ENCODE measurements at places on chromosomes 5 and 9. TPM values are rescaled to one million over a fixed set of nuclear protein-coding genes. Genes with fewer than 3 reads are reported as not detected.

- DNase-seq, result no peak
Measured at GRCh38 chr9:82997476-82998140, 65.3 kb downstream of the RASEF start.

GRCh38 chr9:16348531-16348930 is 521.9 kb downstream of the BNC2 start:
- DNase-seq, result no peak

DNA sequence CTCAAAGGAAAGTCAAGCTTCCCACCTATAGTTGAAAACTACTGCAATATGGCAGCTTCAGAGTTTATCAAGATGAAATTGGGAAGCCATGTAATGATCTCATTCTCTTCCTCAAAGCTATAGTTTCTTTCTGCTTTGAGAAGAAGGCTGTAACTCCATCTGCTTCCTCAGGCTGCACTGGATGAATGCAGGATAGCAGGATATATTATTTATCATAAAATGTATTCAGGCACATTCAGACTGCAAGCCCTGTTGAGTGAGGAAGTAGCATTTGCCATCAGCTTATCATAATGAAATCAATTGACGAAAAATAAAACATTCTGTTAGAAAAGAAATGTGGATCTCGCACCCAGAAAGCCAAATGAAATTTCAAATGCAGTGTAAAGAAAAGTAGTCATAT is 560 bp downstream of the ATP10B start:
- DNase-seq, result no peak

DNA sequence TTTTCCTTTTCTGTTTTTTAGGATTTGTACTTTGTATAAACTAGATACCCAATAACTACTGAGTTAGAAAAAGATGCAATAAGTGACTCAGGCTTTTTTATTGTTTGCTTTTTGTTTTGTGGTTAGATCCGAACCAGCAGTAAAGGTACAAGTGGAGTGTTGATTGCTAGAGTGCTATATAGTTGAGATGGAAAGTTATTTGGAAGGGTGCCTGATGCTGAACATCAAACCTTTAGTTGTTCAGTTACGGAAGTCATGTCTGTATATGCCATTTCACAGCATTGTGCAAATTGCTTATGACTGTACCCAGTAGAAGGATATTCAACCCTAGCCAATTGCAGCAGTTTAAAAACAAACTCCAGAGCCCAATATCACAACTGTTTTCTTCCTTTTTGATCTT is 285.1 kb downstream of the MAT2B start:
- DNase-seq, result peak; percentile 54

DNA sequence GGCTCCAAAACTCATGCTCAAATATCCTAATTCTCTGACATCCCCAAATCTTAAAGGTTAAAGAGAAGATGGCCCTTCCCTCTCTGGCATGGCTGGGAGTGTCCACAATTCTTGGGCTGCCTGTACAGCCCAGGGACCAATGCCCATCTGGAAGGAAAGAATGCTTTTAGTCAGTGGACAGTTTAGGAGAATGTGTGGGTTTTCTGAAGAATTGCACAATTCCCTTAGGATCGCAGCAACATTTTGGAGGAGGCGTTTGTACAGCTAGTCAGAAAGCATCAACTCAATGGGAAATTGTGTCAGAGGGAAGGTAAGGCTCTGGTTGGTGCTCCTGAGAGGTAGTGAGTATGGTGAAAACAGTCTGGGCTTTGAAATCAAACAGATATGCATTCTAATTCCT is 15.0 kb downstream of the FAM193B start:
- no peak for DNase-seq

DNA sequence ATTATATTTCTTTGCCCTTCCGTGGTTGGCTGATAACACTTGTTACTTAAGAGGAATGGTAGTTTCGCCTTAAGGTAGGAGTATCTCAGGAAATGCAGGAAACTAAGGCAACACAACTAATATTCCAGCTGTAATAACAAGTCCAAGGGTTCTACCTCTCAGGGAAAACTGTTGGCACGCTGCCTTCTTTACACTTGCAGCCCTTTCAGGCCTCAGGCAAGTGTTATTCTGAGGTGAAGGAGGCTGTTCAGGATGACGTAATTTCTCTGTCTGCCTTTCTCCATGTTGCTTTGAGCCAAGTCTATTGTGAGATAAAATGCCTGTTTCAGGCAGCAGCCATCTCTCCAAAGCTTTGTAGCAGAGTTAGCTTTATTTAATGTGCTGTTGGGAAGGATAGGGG is 38.0 kb downstream of the VCAN start:
- peak; percentile 22 for DNase-seq

DNA sequence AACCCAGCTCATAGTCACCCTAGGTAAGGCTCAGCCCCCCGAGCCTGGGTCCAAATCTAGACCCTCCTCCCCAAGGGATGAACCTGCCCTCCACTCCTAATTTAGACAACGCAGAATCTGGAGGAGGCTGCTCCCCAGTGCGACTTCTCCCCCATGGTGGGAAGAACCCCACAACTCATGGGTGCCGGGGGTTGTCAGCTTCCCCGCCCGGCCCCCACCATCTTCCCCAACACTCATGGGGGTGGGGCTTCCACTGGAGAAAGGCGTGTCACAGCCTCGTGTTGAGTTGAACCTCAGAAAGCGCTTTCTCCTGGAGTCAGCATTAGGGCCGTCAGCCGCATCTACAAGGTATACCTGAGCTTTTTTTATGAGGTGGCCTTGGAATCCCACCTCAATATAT is 66.9 kb downstream of the IRX2 start:
- no peak for DNase-seq

GRCh38 chr5:176774216-176775171 is 35.9 kb upstream of the UNC5A start:
- DNase-seq, result no peak

DNA sequence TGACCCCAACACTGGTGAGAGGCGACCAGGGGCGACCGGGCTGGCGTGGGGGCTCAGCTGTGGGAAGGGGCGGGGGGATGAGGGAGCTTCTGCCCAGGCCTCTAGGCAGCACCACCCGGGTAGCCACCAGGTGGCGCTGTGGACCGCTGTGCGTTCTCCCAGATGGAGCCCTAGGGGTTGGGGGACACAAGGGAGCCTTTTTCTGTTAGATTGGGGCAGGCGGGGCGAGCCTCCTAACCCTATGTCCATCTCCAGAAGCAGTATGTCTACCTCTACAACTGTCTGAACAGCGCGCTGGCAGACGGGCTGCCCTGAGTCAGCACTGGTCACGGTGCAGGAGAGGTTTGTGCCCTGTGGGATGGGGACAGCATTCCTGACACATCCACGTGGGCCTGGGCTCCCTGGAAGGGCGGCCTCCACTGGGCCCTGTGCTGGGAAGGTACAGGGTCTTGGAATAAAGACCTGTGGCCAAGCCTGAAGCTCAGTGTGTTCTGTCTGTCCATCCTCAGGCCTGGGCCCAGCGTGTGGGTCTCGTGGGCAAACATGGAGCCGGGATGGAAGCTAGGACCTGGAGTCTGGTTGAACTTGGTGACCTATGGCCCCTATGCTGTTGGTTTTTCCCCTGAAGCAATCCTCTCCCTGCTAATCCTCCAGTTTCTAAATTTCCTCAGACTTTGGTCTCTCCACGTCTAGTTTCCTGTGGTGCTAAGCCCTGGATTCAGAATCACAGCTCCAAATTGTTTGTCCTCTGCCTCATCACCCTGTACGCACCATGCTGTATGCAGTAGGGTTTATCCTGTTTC is 23.1 kb upstream of the SPTLC1 start:
- peak; percentile 59 for DNase-seq

GRCh38 chr5:21826884-21827283 is 1026.3 kb downstream of the CDH12 start:
- DNase-seq, result no peak

DNA sequence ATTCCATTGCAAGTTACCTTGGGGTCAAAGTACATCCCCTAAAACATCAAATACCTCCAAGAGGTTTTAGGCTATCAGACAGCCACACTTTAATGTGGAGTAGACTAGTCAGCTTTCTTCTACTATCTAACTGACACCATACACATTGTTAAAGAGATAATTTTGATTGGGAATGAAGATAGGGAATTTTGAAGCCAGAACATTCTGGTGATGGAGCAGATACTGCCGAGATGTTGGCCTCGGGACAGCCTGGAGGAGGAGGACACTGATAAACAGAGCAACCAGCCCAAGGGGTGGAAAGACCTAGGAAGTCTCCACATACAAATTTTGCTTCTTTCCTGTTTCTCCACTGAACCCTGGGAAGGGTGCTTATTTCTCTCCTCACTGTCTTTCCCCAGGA is 14.9 kb downstream of the TJP2 start:
- no peak for DNase-seq

DNA sequence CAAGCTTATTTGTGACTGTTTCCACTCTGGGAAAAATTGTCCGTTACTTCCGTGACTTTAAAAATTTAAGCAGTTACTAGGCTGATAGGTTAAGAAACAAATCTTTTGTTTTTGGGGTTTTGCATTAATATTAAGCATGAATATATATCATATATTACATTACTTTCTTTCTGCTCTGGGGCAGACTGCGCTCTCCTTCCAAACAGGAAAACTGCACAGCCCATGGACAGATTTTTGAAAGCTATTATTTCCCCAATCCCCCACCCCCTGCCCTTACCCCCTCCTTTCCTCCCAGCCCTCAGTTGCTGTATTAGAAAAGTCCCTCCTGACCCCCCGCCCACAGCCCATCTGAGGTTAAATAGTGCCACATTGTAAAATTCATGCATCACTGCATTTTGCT is 50.4 kb downstream of the G3BP1 start:
- no peak for DNase-seq

- peak; percentile 19 for DNase-seq
Measured at GRCh38 chr9:135602789-135603481, 36.4 kb downstream of the GLT6D1 start.

DNA sequence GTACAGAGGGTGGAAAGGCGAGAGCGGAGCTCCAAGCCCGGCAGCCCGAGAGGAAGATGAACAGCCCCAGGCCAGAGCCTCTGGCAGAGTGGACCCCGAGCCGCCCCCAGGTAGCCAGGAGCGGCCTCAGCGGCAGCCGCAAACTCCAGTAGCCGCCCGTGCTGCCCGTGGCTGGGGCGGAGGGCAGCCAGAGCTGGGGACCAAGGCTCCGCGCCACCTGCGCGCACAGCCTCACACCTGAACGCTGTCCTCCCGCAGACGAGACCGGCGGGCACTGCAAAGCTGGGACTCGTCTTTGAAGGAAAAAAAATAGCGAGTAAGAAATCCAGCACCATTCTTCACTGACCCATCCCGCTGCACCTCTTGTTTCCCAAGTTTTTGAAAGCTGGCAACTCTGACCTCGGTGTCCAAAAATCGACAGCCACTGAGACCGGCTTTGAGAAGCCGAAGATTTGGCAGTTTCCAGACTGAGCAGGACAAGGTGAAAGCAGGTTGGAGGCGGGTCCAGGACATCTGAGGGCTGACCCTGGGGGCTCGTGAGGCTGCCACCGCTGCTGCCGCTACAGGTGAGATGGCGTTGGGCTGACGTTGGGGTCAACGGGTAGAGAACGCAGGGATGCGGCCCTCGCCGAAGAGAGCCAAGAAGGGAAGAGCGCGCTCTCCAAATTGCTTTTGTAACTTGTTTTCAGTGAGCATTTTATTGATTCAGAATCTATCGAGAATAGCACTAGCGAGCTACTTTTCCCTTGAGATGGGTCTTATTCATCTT is at the start of gene PTGER4:
Gene PTGER4, plus strand, starts transcription at position 3 of the 769 bp plus-strand sequence. CDS start 1,079 bp downstream, outside the sequence.
- DNase-seq, result no peak

- peak; percentile 26 for DNase-seq
Measured at GRCh38 chr9:117929868-117930267, 225.7 kb downstream of the TLR4 start.

- peak; percentile 76 for DNase-seq
Measured at GRCh38 chr5:116455061-116455460, 119.6 kb downstream of the SEMA6A start.

The FAM78A gene
- total RNA-seq, result 2.5 TPM

The SLC25A2 gene
- not detected for total RNA-seq

The DNAI1 gene
- not detected for total RNA-seq

The SLU7 gene
- total RNA-seq, result 58.4 TPM

The SPEF2 gene
- total RNA-seq, result 15.6 TPM

The GABRA1 gene
- not detected for total RNA-seq

The STK32A gene
- 0.17 TPM for total RNA-seq

The GLRX gene
- 63.6 TPM for total RNA-seq

The CDC20B gene
- total RNA-seq, result 0.07 TPM

The ITK gene
- 0.69 TPM for total RNA-seq

The PCDHA13 gene
- total RNA-seq, result not detected

The FOXI1 gene
- not detected for total RNA-seq

The RRAGA gene
- 35.5 TPM for total RNA-seq

The CCDC192 gene
- total RNA-seq, result not detected

The PCDHA12 gene
- total RNA-seq, result 3.8 TPM

The STPG3 gene
- not detected for total RNA-seq

The IL4 gene
- not detected for total RNA-seq

All from A172 (cell line).